HTR-8/SVneo (cell line): ENCODE measurements at places on chromosomes 7 and 10.

DNA sequence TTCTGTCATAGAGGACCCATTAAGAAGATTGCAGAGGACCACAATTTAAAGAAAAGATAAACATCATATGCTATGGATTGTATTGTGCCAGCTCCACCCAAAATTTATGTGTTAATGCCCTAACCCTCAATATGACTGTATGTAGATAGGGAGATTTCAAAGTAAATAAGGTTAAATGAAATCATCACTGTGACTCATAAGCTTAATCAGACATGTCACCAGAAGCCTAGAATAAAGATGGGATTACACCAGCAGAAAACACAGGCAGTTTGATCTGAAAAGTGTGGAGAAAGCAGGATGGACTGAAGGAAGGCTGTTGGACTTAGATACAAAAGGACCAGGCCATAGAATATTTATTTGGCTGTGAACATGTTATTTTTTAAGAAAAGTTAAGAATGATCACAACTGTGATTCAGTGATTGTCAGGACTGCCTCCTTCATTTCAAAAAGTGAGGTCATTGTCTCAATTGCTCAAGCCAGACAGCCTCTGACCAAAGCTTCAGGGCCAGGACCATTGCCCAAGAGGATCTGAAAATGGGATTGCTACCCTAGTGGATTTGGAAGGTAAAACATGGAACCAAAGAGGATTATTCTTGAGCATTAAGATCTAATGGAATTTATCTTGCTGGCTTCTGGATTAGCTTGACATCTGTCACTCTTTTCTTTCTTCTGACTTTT lies 270.8 kb upstream of the POM121L12 start:
- DNase-seq, result no peak

- DNase-seq, result no peak
Measured at GRCh38 chr7:131489196-131489595, 67.2 kb downstream of the PODXL start.

- no peak for DNase-seq
Measured at GRCh38 chr10:123017421-123018165, 8.8 kb downstream of the ACADSB start.

GRCh38 chr7:146002431-146003078 lies 114.0 kb upstream of the CNTNAP2 start:
- no peak for DNase-seq

- no peak for DNase-seq
Measured at GRCh38 chr7:84182301-84182700, 12.3 kb downstream of the SEMA3A start.

GRCh38 chr7:77439572-77439971 lies 23.4 kb upstream of the GSAP start:
- no peak for DNase-seq

GRCh38 chr10:114043532-114044246 lies at the start of gene ADRB1:
ADRB1 (plus strand) TSS chr10:114043866; CDS start chr10:114044133, 267 bp downstream.
- DNase-seq, result peak; percentile 82

DNA sequence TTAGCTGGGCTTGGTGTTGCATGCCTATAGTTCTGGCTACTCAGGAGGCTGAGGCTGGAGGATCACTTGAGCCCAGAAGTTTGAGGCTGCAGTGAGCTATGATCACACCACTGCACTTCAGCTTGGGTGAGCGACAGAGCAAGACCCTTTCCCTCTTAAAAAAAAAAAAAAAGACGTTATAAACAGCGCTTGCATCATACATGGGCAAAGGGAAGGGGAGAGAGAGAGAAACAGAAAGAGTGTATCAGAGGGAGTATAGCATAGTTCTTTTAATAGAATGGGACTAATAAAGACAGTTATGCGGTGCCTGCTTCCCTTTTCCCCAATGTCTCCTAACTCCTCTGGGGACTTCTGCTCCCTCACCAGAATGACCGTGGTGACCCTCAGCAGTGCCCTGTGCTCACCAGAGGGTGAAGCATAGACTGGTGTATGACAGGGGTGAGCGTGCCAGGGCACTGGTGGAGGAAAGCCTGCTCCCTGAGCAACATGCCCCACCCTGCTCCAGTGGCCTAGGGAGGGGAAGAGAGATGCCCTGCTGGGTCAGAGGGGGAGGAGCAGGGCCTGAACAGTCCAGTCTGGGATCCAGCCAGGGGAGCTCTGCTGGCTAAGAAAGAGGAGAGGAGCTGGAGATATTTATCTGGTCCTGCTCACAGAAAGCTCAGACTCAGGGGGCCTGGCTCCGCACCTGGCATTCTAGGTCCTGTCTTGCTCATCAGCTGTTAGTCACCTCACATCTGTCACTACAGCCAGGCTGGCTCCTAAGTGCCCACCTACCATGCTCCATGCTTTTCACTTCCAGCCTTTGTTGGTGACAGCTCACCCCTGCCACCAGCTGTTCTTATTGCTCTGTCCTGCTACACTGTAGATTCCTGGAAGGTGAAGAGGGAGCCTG lies 2.2 kb downstream of the PDZD7 start:
- no peak for DNase-seq
